ENCODE measurements at places on chromosomes 1 and 21. TPM values are rescaled to one million over a fixed set of nuclear protein-coding genes. Genes with fewer than 3 reads are reported as not detected.

Gene PPIE
- total RNA-seq = 63.2 TPM

DNA sequence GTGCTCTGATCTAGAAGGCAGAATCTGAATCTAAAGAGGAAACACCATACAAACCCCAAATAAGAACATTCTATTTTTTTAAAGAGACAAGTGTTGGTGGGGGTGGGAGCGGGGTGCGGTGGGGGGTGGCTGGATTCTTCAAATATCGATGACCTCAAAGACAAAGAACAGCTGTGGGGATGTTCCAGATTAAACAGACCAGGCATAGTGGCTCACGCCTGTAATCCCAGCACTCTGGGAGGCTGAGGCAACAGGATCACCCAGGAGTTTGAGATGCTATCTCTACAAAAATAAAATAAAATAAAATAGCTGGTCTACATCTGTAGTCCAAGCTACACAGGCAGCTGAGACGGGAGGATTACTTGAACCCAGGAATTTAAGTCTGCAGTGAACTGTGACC lies 5.0 kb downstream of the ATP1A4 start:
- no peak for DNase-seq

Gene CTSK
- 0.81 TPM for total RNA-seq

GRCh38 chr1:205332015-205332791 lies 10.7 kb upstream of the NUAK2 start:
- DNase-seq = no peak

Gene KRTAP13-2
- not detected for total RNA-seq

DNA sequence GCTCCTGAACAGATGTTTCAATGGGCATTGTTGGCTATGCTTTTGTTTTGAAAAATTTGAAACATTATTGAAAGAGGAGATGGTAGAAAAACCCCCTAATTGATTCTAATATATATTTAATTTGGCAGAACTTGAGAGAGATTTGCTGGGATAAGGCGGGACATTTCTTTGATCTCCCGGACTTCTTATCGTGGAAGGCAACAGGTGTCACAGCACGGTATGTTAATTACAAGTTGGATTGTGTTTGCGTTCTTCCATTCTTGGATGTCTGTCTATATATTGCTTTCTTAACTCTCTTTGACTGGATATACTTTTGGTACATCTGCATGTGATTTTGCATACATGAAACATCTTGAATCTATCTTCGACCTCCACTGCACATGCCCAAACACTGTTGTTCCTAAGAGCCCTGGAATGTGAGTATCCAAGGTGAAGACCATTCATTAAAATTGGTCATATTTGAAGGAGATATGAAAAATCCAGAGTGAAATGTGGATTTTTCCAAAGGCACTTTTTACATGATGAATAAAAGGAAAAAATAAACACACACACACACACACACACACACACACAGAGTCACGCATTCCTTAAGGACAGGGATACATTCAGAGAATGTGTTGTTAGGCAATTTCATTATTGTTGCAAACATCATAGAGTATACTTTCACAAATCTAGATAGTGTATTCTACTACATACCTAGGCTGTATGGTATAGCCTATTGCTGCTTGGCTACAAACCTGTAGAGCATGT lies 81.9 kb downstream of the FGGY start:
- DNase-seq = no peak

Gene OR6K3
- not detected for total RNA-seq

All from activated T-cell treated with anti-CD3 and anti-CD28 coated beads, Interleukin-2, amount 50 U/mL, for 4 hours (primary cell).